ENCODE measurements at places on chromosomes 1 and 21.

- H3K27me3 ChIP-seq = no peaks in the 10 kb centered on the region
- no peaks in the 10 kb centered on the region for H3K36me3 ChIP-seq
- DNase-seq = no peak
- peaks cover 8% of the 10 kb centered on the region for H3K4me1 ChIP-seq
- H3K4me3 ChIP-seq = no peak overlapping the region
- H3K27ac ChIP-seq = no peak overlapping the region
These were observed 43.3 kb downstream of the PAX7 start for GRCh38 chr1:18673976-18674375.

GRCh38 chr1:94667818-94668217 lies 126.3 kb upstream of the F3 start:
- no peak for DNase-seq
- no peaks in the 10 kb centered on the region for H3K36me3 ChIP-seq
- no peak overlapping the region for H3K4me3 ChIP-seq
- no peak overlapping the region for H3K27ac ChIP-seq

GRCh38 chr1:107016376-107016978 lies 40.0 kb upstream of the PRMT6 start:
- no peak overlapping the region for H3K4me3 ChIP-seq
- H3K27me3 ChIP-seq = no peaks in the 10 kb centered on the region
- no peak for DNase-seq
- H3K4me1 ChIP-seq = no peaks in the 10 kb centered on the region

DNA sequence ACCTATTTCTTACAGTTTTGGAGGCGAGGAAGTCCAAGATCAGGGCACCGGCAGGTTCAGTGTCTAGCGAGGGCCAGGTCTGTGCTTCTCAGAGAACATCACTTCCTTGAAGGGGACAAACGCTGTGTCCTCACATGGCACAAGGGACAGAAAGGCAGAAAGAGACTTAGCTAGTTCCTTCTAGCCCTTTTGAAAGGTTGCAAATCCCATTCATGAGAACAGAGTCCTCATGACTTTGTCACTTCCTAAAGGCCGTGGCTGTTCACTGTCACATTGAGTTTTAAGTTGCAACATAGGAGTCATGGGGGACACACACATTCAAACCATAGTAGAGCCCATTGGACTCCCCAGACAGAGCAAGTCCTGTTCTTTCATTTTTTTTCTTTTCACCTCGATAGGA lies 27.4 kb downstream of the PER3 start:
- no peak overlapping the region for H3K4me3 ChIP-seq
- H3K27me3 ChIP-seq = no peaks in the 10 kb centered on the region
- no peaks in the 10 kb centered on the region for H3K4me1 ChIP-seq
- H3K36me3 ChIP-seq = peaks cover 60% of the 10 kb centered on the region
- no peak for DNase-seq
- H3K27ac ChIP-seq = no peak overlapping the region

- no peaks in the 10 kb centered on the region for H3K4me1 ChIP-seq
- no peak overlapping the region for H3K27ac ChIP-seq
- H3K27me3 ChIP-seq = no peaks in the 10 kb centered on the region
- DNase-seq = no peak
- no peaks in the 10 kb centered on the region for H3K36me3 ChIP-seq
- no peak overlapping the region for H3K4me3 ChIP-seq
These were observed 32.5 kb downstream of the PADI2 start for GRCh38 chr1:17086751-17087150.

DNA sequence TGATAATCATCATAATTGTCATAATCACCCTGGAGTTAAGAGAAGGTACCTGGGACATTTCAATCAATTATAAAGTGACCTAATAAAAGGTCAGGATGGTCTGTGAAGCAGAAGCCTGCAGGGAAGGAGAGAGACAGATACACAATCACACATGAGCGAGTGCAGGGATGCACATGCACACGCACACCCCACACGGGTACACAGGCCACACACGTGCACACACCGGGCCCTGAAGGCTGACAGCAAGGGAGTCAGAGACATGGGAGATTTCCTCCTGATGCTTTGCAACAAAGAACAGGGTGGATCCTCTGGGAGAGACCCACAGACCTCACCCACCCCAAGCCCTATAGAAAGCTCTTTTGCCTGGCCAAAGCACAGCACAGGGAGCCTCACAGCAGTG lies 82.3 kb upstream of the ZC3H12A start:
- no peaks in the 10 kb centered on the region for H3K36me3 ChIP-seq
- DNase-seq = no peak
- H3K27me3 ChIP-seq = no peaks in the 10 kb centered on the region
- no peak overlapping the region for H3K4me3 ChIP-seq
- H3K27ac ChIP-seq = no peak overlapping the region
- H3K4me1 ChIP-seq = no peaks in the 10 kb centered on the region

GRCh38 chr1:58515794-58516401 lies 30.6 kb downstream of the OMA1 start:
- no peak overlapping the region for H3K4me3 ChIP-seq
- DNase-seq = no peak
- no peaks in the 10 kb centered on the region for H3K27me3 ChIP-seq

GRCh38 chr1:19668888-19669287 lies 4.2 kb downstream of the HTR6 start:
- H3K36me3 ChIP-seq = no peaks in the 10 kb centered on the region
- H3K4me3 ChIP-seq = no peak overlapping the region
- H3K27me3 ChIP-seq = peaks cover 13% of the 10 kb centered on the region
- no peak overlapping the region for H3K27ac ChIP-seq

DNA sequence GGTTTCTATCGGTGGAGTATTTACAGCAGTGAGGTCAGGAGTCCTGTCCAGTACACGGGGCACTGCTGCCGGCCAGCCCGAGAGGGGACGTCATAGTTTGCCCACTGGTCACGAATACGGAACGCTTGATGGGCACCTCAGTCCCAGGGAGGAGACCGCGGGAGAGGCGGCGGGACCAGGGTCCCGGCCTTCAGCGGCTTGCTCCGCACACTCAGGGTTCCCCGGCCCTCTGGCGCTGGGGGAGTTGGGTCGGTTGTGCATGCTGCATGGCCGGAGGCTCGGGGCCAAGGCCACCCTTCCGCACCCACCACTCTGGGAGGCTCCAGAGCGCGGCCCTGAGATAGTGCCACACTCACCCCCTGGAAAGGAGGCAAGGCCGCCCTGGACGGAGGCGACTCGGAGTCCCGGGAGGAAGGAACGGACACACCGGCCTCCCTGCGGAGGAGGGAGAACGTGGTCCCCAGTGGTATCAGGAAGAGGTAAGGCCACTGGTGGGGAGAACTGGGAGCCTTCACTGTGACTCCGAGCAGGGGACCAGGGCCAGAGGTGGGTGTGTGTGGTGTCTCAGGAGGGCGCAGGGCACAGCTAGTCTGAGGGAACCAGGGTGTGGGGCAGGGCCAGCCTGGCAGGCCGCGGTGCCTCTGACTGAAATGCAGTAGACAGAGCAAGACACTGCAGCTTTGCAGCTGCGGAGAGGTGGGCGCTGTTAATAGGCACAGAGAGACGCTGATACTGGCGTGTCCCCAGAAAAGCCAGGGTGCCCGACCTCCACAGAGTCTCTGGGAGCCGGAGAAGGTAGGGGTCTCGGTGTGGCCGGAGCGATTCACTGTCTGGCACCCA lies 28.6 kb upstream of the PRSS38 start:
- H3K36me3 ChIP-seq = no peaks in the 10 kb centered on the region
- H3K27ac ChIP-seq = peak overlapping the region; percentile 69
- DNase-seq = peak; percentile 86
- peak overlapping the region; percentile 68 for H3K4me3 ChIP-seq
- no peaks in the 10 kb centered on the region for H3K27me3 ChIP-seq

- H3K4me1 ChIP-seq = no peaks in the 10 kb centered on the region
- H3K4me3 ChIP-seq = no peak overlapping the region
- H3K36me3 ChIP-seq = no peaks in the 10 kb centered on the region
These were observed 6.4 kb downstream of the CHODL start for GRCh38 chr21:18251065-18251464.

- no peaks in the 10 kb centered on the region for H3K36me3 ChIP-seq
- H3K4me1 ChIP-seq = no peaks in the 10 kb centered on the region
- H3K27me3 ChIP-seq = no peaks in the 10 kb centered on the region
- no peak for DNase-seq
These were observed 68.5 kb downstream of the STUM start for GRCh38 chr1:226617109-226617508.

DNA sequence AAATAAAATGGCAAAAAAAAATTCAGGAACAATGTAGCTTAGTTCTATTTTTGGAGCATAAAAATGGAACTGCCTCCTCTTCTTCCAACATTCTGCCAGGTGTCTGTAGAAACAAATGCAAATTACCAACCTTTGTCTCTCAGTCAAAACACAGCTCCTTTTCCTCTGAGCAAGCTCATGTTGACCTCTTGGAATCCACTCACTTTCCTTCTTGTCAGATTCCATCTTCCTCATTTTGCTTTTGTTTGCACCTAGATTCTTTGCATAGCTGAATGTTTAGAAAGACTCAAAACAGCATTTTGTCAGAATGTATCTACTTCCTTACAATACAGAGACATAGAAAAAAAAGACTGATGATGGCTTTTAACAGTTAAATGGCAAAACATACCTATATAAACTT lies 178.2 kb downstream of the ADGRL2 start:
- no peaks in the 10 kb centered on the region for H3K27me3 ChIP-seq
- no peak overlapping the region for H3K4me3 ChIP-seq
- no peaks in the 10 kb centered on the region for H3K4me1 ChIP-seq
- no peak overlapping the region for H3K27ac ChIP-seq
